Activated B cell treated with CpG ODN at 0.5 μM for 24 hours (primary cell): ENCODE measurements at places on chromosomes 12 and 14. TPM values are rescaled to one million over a fixed set of nuclear protein-coding genes. Genes with fewer than 3 reads are reported as not detected.

GRCh38 chr12:95653771-95654546 lies 102.7 kb upstream of the USP44 start:
- no peak for DNase-seq

DNA sequence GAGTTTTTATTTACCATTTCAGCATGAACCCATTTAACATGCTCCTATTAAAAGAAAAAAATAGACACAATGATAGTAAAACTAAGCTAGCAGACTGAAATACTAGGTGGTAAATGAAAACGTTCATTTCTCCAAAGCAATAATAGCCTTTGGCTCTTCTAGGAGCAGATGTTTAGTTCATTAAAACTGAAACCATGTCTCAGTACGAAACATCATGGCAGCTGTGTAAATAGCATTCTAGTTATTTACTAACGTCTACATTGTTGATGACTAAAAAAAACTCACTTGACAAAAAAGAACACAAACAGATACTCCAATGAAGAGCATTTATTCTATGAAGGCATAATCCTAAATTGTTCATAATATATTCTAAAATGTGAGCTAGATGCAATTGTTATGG lies 17.9 kb downstream of the RECQL start:
- no peak for DNase-seq

DNA sequence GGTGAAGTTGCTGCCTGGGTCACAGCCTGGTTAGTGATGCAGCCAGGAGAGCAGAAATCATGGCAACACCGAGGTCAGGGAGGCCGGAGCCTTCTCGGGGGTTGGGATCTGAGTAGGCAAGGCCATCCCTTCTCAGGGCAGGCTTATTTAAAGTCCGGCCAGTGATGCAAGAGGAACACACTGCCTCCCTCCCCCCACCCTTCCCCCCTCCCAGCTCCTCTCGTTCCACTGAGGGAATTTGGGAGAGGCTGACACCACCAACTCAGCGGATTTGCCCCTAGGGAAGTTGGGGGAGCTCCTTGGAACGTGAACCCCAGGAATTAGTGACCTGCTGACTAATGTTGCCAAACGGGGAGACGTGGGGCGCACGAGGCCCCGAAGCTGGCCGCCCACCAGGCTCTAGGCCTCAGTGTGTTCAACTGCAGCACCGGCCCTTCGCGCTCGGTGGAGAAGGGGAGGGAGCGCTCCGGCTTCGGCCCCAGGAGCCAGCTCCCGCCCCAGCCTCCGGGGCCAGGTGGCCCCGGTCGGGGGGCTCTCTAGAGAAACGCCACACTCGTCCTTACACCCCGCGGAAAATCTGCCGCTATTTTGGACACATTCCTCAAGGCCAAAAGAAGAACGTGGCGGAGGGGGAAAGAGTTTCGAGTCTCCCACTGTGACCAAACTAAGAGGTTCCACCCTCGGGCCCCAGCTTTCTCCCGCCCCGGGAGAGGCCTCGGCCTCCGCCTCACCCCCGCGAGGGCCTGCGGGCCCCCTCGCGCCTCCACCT lies 1.6 kb downstream of the CTDSP2 start:
- DNase-seq = no peak

DNA sequence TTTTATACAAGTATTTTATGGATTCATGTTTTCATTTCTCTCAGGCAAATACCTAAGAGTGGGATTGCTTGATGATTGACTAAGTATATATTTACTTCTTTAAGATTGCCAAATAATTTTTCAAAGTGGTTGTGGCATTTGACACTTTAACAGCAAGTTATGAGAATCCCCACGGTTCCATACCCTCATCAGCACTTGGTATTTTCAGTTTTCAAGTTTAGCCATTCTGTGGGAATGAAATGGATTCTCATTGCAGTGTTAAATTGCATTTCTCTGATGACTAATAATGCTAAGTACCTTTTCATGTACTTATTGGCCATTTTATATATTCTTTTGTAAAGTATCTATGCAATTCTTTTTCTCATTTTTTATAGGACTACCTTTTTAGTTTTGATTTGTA lies 301.5 kb upstream of the DIO3 start:
- DNase-seq = no peak

KLRK1 gene
- 0.56 and 0.98 TPM in 2 replicates for total RNA-seq

DNA sequence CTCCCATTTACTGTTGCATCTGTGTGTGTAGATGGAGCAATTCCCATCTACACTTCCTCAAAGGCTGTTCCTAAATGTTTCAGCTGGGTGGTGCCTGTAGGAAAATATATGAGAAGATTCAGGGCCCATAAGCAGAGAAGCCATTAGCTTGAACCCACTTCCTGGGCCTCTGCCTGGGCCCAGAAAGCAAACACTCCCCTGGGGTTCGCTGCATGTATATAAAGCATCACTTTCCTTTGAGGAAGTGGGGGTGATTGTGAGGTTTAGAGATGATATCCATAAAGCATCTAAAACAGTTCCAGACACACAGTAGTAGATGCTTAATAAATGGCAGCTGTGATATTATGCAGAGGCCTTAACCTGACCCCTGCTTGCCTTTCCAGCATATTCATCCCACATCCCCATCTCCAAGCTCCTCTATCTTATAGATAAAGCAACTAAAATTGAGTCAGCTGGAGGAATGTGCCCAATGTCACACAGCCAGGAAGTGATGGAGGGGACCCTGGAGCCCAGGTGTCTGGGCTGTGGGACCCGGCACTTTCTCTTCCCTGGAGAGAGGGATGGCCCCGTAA lies 280.0 kb upstream of the CRY1 start:
- DNase-seq = no peak

FOXN4 gene
- not detected in 2 replicates for total RNA-seq

DNA sequence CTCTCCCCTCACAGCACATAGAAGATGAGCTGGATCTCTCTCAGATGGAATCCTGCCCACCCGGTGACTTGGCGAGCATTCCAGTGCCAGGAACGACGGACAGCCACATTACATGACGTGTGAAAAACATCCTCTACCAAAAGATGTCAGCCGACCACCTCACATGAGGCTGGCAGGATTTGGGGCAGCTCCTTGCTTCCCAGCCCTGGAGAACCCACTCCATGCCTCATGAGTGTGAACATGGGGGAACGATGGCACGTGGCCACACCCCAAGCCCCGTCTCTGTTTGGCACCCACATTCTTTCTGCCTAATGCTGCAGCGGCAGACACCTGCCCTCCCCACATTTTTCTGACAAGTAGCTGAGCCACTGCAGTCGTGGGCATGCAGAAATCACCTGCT lies 202.5 kb downstream of the CALM1 start:
- no peak for DNase-seq
